ENCODE measurements at places on chromosomes 6 and 20.

DNA sequence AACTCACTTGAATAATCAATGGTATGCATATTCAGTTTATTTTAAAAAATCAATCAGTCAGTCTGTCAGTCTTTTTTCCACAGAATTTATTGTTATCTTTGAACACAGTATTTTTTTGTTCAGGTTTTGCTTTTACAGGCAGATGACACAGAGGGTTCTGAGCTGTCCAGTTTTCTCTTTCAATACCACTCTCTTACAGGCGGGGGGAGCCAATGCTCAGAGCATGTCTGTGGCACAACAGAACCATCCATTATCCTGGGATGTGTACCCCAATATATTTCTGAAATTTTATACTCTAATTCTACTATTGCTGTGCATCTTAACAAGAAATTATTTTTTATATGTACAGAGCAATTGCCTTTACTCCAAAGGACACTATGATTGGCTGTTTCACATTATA lies 21.2 kb downstream of the ROS1 start:
- no peak for DNase-seq

GRCh38 chr6:147132889-147133288 lies 71.3 kb upstream of the STXBP5 start:
- DNase-seq: no peak

- no peak for DNase-seq
Observed at GRCh38 chr6:4644996-4645395, 131.2 kb upstream of the CDYL start.

DNA sequence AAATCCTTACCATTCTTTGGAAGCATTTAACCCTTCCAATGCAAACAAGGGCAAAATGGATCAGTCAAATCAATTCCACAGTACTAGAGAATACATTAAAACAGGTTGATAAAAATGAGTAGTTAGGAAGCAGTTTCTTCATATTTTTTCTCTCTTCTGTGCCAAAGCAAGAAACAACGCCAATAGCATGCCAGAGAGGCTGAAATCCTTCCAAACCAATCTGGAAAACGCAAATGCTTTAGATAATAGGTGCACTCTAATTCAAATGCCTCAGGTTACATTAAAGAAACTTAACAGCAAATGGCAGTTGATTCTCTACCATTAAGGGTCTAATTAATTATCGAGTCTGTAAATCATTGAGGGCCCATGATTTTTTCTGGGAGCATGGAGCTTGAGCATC lies 755.2 kb downstream of the C6orf118 start:
- DNase-seq: no peak
